ENCODE measurements at places on chromosomes 6 and 20. TPM values are rescaled to one million over a fixed set of nuclear protein-coding genes. Genes with fewer than 3 reads are reported as not detected.

GRCh38 chr6:382883-383810, 8.4 kb upstream of the IRF4 start:
- no peaks in the 10 kb centered on the region for H3K36me3 ChIP-seq
- H3K27ac ChIP-seq = no peak overlapping the region
- H3K4me3 ChIP-seq = no peak overlapping the region
- H3K27me3 ChIP-seq = no peaks in the 10 kb centered on the region
- H3K4me1 ChIP-seq = no peaks in the 10 kb centered on the region
- no peak for DNase-seq

The DUSP15 gene
- 8.2 TPM for total RNA-seq

- H3K4me3 ChIP-seq = no peak overlapping the region
- no peaks in the 10 kb centered on the region for H3K4me1 ChIP-seq
- H3K36me3 ChIP-seq = no peaks in the 10 kb centered on the region
- no peak for DNase-seq
These were observed 39.1 kb upstream of the ATXN1 start for GRCh38 chr6:16800341-16800740.

The LGSN gene
- total RNA-seq = 10.8 TPM

DNA sequence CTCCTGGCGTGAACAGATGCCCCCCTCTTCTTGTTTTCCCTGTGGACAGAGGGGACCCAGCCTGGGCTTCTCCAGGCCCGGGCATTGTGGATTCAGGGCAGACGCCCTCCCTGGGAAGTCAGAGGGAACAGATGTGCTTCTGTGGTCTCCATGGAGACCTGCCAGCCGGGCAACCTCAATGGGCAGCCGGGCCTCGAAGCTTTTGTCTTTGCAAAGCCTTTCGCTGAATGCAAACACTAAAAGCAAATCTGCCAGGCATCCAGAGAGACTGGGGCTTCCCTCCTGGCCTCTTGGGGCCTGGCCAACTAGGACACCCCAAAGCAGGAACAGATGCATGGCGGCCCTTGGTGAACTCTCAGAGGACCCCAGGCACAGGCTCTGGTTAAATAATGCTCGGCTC, 370.0 kb upstream of the SULF2 start:
- no peak overlapping the region for H3K27ac ChIP-seq
- H3K4me3 ChIP-seq = no peak overlapping the region
- no peaks in the 10 kb centered on the region for H3K36me3 ChIP-seq
- DNase-seq = no peak

The TNFRSF6B gene
- total RNA-seq = not detected

GRCh38 chr6:157410045-157410444, 29.1 kb downstream of the ZDHHC14 start:
- no peak overlapping the region for H3K4me3 ChIP-seq
- H3K4me1 ChIP-seq = no peaks in the 10 kb centered on the region
- no peak overlapping the region for H3K27ac ChIP-seq
- DNase-seq = no peak

Measured in Caco-2 (cell line).